Camera-type eye (tissue), 1 donor: ENCODE measurements at places on chromosomes 5 and 9. TPM values are rescaled to one million over a fixed set of nuclear protein-coding genes. Genes with fewer than 3 reads are reported as not detected.

CKS2 gene
- total RNA-seq = 24.4 TPM

N4BP3 gene
- total RNA-seq = 10.6 TPM

PCDHGB2 gene
- total RNA-seq = 14.6 TPM

CDC20B gene
- 0.38 TPM for total RNA-seq

SPATA31A3 gene
- not detected for total RNA-seq

SUSD3 gene
- 2.4 TPM for total RNA-seq

DNM1 gene
- total RNA-seq = 135 TPM

OR13J1 gene
- not detected for total RNA-seq

CENPK gene
- 17.4 TPM for total RNA-seq

LVRN gene
- total RNA-seq = 2.0 TPM

PARP8 gene
- 19.0 TPM for total RNA-seq

SLC34A3 gene
- not detected for total RNA-seq

PCDHGA4 gene
- 11.1 TPM for total RNA-seq

C5orf52 gene
- not detected for total RNA-seq

DHFR gene
- 30.5 TPM for total RNA-seq

CDKN2B-AS1 gene
- total RNA-seq = 0.77 TPM

DRD1 gene
- total RNA-seq = 6.8 TPM

ZDHHC11 gene
- 10.3 TPM for total RNA-seq

CBY3 gene
- total RNA-seq = not detected

IL33 gene
- total RNA-seq = 25.2 TPM

TMEM252 gene
- total RNA-seq = not detected

IFNA14 gene
- not detected for total RNA-seq

RIMOC1 gene
- 30.6 TPM for total RNA-seq

PIP5K1B gene
- 29.0 TPM for total RNA-seq

PCDHA2 gene
- total RNA-seq = 2.4 TPM

PCDHGA10 gene
- total RNA-seq = 15.6 TPM

SLC25A2 gene
- not detected for total RNA-seq
